ENCODE measurements at places on chromosomes 2 and 18.
A peak's percentile ranks its signal among the peaks of the same experiment; 100 is the strongest.

GRCh38 chr2:29789911-29790485, 131.4 kb downstream of the ALK start:
- no peak for DNase-seq

DNA sequence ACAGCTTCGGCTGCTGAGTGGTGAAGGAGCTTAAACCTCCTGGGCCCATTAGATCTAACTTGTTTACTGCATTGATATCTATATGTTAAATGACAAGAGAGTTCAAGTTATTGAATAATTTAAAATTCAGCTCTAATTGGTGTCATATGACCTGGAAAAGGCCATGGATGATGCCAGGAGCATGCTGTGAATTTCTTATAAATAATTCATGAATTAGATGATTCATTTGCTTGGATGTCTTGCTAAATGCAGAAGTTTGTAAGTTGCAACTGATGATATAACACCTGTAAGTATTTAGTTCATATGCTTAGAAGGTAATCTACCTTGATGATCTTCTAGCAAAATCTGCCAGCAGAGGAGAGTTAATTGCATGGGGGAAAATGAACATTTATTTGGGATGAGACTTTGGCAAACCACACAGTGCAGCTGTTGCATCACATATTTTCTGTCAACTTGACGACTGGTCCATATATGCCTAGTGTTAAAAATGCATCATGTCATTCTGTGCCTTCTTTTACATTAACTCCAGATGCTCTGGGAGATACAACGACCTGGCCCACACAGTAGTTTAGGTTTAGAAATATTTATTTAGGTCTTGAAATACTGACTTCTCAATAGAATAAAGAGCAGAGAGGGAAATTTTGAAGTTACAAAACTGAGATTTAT, 226.3 kb downstream of the KIAA1328 start:
- DNase-seq = no peak

DNA sequence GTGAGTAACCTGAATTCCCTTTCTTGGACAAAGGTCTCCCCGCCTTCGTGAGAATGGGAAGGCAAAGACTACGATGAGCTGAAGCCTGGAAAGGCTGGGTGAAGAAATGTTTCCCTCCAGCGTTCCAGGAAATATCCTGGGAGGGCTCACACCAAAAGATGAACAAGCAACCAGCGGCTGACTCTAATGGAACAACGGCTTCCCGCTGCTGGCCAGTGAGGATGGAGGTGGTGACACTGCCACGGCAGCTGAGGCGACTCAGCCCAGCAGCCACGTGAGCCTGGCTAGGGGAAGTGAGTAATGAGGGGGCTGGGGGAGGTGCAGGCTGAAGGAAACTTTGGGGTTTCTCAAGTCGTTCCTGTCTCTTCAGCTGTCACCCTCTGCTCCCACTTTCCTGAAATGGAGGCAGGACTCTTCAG, 105.0 kb upstream of the SMAD7 start:
- DNase-seq = peak; percentile 58

DNA sequence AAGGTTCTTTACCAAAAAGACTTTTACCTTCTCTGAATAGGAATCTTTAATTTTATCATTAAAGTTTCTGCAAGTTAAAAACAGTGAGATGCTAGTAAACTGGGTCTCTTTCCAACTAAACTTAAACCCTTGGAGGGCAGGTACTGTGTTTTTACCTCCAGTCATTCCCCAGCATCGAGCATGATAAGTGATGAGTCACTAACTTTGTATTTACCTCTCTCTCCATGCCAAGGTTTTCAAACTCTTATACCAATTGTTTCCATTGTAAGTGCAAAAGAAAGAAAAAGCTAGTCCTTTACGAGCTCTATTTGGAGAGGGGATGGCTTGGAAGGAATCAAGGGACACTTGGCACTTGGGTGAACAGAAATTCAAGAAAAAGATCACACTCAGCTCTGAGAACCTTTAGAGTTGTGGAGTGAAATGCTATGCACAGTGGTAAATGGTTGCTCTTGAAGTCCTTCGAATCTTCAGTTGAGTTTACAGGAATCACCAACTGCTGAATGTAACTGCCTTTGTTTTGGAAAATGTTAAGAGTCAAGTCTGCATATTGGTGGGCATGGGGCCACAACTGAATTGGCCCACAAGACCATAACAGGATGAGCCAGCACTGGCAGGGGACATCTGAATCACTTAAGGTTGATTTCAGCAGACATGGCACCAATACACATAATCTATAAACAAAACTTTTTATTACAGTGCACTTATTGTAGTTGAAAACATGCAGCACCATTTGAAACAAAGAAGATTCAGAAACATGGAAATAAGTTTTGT, 8.3 kb upstream of the RBM43 start:
- no peak for DNase-seq

GRCh38 chr2:67055387-67056304, 341.5 kb upstream of the ETAA1 start:
- no peak for DNase-seq

Data from Ammon's horn (tissue), 1 donor.